Effector CD4-positive, alpha-beta T cell (primary cell): ENCODE measurements at places on chromosomes 2 and 18.

DNA sequence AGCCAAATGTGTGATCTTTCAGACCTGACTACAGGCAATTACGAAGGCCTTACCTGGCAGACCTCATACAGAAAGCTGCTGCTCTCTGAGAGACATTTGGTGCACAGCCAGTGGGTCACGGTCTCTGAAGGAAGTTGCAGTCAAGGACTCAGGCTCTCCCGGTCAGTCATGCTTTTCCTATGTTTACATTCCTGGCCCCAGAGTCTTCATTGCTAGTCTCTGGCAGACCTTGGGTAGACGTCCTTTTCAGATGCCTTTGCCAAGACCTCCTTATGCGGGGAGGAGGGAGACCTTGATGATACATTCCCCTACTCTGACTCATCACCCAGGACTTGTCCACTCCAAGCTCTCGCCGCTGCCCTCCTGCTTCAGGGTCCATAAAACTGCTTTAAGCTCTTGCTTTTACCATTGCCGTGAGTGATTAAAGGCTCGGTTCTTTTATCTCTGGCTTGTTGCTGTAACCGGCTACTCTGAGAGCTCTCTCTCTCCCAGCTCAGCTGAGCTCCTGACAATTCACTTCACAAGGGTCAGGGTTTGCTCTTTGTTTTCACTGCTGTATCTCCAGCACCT lies 62.0 kb upstream of the SLC35F5 start:
- DNase-seq: no peak

DNA sequence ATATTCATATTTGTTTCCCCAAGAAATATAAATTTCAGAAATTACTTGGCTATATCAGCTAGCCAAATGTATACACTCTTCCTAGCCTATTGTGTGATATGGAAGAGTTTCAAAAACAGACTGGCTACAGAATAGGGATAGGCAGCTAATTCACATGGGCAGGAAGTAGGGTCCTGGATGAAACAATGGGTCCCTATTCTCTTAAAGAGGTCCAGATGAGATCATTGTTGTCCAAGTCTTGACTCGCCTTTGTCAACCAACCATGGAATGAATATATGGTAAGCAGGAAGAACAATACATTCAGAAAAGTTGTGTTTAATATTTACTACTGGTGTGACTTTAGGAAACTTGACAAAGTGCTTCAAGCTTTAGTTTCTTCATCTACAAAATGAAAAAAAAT lies 319.9 kb downstream of the NBAS start:
- DNase-seq: no peak

- DNase-seq: no peak
Observed at GRCh38 chr2:241256168-241256545, 59.3 kb downstream of the HDLBP start.

DNA sequence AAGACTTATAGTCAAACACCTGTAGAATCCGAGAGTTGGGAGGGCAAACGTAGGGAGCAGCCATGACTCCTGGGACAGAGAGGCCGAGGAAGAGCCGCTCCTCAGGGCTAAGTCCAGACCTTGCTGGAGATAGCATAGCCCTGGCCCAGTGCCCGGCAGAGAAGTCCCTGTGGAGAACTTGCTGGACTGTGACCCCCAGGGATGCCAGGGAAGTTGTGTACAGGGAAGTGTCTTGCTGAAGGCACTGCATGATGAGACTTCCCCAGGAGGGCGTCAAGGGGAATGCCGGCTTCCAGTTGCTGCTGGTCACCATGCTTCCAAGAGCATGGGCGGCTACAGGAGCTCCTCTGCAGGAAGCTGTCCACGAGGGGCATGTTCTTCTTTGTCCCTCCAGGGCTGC lies 8.6 kb upstream of the CNDP1 start:
- DNase-seq: no peak

- no peak for DNase-seq
Observed at GRCh38 chr2:97714084-97714949, 941 bp downstream of the ZAP70 start.
